ENCODE measurements at places on chromosomes 4 and X.

- DNase-seq, result no peak
Measured at GRCh38 chr4:25872851-25873631, 10.3 kb upstream of the SEL1L3 start.

- DNase-seq, result peak; percentile 51
Measured at GRCh38 chr4:73864365-73864764, 4.8 kb upstream of the CXCL1 start.

- DNase-seq, result no peak
Measured at GRCh38 chr4:77820649-77821561, 1.7 kb upstream of the CNOT6L start.

DNA sequence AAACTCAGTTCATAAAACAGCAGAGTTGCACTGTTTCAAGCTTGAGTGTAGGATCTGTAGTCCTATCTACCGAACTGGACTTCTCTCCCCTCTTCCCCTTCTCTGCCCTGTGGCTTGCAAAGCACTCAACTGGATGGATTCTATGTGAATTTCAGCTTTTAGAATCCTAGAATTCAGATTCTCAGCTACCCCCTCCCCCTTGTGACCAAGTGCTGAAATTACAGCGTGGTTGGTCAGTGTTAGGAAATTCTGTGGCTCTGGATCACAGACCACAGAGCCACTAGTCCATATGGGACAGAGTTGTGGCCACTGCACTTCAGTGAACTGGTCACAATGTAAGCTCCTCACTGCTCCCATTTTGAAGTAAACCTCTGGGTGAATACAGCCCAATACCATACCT, 64.6 kb upstream of the TRPC5 start:
- DNase-seq, result peak; percentile 38

GRCh38 chr4:56860781-56861180, 39.3 kb upstream of the SPINK2 start:
- DNase-seq, result no peak

DNA sequence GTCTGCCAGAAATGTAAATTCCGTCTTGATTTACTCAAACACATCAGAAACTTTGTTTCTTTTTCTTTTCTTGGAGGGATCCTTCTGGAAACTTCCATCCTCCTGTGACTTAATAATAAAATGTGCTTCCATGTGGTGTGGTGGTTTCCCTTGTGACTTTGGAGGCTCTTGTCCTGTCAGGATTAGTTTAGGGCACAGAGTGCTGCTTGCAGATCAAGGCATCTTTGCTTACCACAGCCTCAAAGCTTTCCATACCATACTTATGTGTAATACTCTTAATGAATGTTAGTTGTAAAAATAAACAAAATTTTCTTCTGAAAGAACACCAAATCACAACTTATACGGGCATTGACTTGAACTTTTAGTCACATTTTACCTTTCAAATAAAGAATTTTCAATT, 27.4 kb downstream of the GBA3 start:
- DNase-seq, result no peak

DNA sequence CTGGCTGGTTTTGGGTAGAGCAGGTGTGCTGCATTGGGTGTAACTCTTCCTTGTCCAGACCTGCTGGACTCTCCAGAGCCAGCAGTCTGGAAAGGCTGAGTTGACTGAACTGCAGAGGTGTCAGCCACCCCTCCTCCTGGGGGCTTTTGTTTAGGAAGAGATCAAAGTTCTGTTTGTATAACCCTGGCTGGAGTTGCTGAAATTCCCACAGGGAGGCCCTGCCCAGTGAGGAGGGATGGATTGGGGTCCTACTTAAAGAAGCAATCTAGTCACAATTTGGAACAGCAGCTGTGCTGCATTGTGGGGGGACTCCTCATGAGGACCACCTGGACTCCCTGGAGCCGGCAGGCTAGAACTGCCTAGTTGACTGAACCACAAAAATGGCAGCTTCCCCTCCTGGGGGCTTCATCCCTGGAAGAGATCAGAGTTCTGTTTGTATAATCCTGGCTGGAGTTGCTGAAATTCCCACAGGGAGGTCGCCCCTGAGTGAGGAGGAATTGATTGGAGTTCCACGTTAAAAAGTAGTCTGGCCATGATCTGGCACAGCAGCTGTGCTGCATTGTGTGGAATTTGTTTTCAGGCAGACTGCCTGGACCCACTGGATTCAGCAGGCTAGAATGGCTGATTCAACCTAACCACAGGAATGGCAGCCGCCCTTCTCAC, 264.9 kb upstream of the ZC4H2 start:
- no peak for DNase-seq

DNA sequence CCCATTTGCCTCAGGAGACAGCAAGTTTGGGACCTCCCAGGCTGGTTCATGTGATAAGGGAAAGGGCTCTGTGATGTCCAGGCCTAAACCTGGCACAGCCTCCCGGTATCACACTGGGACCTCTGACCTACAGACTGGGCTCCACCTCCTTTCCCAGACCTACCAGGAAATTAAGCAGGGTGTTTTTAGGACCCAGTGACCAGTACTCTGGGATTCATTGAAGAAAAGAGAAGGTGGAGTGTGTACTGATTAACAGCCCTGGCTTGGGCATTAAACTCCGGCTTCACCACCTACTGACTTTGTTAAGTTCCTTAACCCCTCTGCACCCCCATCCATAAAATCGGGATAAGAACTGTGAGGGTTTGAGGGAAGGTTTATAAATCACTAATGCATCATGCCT, 28.6 kb downstream of the ASB9 start:
- no peak for DNase-seq

DNA sequence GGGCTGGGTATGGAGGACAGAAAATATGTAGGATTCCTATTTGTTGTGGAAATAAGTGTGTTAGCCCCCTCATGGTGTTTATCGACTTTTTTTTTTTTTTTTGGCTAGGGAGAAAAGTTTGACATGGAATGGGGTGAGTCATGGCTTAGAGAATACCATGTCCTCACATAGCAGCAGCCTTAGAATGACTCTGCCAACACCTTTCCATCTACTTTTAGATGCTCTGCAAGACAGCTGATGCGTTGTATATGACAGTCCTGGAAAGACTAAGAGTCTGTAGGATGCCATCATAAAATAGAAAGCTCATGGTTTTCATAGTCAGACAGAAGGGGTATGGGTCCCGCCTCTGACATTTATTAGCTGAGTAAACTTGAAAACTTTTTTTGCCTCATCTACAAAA, 37.7 kb downstream of the MTTP start:
- no peak for DNase-seq

DNA sequence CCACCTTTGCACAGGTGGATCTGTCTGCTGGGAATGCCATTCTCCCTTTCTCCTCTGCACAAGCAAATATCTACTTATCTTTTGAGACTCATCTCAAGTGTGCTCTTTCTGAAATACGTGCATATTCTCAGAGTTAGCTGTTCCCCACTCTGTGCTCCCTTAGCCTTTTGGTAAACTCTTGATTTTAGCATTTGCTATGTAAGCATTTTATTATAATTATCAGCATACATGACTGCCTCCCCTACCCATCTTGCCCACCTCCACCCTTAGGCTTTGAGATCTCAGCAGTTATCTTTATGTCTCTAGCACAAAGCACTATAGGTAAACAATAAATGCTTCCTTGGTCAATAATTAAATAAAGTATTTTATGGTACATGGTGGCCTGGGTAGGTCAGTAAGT, 11.5 kb downstream of the DRP2 start:
- no peak for DNase-seq

DNA sequence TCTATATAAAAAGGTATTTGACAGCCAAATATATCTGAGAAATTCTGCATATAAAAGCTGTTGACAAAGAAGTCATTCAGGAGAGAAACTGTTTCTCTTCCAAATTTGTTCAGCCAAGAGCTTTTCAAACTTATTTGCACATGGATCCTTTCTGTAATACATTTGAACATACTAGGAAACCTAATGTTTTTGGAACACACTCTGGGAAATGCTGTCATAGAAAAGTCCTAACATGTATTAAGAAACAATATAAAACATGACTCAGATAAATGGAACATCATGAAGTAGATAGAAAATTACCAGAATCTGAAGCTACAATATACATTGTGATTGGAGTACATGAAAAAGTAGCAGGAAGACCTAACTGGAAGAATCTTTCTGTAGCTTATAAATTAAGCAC, 781.5 kb upstream of the EPHA5 start:
- DNase-seq, result no peak

DNA sequence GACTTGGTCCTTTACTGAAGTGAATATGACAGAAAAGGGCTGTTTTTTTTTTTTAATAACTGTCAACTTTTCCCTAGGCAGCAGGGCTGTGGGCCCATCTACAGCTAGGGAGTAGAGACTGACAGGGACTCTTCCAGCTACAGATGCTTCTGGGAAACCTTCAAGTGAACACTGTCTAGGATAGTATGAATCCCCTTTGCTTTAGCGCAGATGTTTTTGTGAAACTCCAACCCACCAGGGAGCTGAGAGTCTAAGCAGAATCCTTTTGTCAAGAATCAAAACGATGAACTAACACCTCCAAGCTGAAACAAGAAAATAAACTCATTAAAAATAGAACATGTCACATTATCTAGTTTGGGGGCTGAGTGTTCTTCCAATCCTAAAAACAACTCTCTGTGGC, 219.7 kb upstream of the FGF13 start:
- DNase-seq, result no peak

- DNase-seq, result no peak
Measured at GRCh38 chrX:15530318-15530717, 29.7 kb downstream of the BMX start.

- no peak for DNase-seq
Measured at GRCh38 chr4:10521424-10521823, 64.2 kb upstream of the ZNF518B start.

- no peak for DNase-seq
Measured at GRCh38 chr4:155941085-155941790, 12.4 kb downstream of the CTSO start.

DNA sequence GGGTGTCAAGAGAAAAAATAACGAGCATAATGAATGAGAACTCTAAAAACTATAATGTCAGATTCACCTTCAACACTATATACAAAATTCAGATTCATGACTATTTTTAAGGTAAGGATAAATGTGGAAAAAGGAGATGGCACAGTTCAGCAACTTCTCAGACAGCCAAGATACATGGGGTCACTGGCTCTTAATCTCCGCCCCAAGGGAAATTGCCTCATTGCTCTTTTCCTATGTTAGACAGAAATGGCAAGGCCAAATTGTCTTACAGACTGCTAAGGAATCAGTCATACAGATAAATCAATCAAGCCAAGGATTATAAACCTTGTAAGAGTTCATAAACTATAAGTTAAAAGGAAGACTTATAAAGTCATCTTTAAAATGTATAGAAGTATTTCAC, 183.4 kb downstream of the OPHN1 start:
- no peak for DNase-seq

GRCh38 chrX:137427816-137428215, 138.1 kb upstream of the ZIC3 start:
- peak; percentile 8 for DNase-seq

- DNase-seq, result no peak
Measured at GRCh38 chr4:98300706-98301105, 39.5 kb downstream of the RAP1GDS1 start.

DNA sequence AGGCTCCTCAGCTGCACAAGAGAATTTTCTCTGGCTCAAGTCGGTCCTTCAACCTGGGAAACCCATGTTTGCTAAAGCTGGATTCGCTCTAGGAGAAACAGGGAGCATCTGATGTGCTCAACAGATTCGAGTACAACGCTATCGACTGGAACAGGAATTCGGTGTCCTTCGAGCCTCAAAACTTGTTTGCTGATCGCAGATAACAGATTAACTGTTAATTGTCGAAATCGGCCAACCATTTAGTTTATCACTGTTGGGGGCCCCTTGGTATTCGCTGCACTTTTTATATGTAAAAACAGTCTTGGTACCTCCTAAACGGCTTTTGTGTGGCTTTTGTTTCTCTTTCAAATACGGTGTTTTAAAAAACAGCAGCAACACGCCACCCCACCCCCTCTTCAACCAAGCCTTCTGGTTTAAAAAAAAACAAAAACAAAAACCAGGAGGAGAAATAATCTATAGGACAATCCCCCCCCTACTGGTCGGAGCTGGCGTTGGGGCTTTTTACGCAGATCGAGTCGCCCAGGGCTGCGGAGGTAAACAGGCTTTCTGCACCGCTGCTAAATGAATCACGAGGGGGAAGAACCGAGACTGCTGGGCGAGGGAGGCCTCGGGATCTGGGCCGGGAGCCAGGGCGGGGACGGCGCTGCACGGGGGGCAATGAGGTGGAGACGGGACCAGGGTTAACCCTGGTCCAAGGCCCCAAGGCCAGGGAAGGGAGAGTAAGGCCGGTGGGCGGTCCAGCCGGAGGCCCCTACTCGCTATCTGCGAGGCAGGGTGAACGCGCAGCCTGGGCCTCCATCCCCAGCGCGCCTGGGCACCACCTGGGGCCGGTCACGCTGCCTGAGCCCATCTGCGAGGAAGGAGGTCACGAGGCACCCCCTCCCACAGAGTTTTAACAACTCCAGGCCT, 71.7 kb upstream of the BCOR start:
- no peak for DNase-seq

- no peak for DNase-seq
Measured at GRCh38 chr4:145324161-145324560, 143.8 kb upstream of the OTUD4 start.

DNA sequence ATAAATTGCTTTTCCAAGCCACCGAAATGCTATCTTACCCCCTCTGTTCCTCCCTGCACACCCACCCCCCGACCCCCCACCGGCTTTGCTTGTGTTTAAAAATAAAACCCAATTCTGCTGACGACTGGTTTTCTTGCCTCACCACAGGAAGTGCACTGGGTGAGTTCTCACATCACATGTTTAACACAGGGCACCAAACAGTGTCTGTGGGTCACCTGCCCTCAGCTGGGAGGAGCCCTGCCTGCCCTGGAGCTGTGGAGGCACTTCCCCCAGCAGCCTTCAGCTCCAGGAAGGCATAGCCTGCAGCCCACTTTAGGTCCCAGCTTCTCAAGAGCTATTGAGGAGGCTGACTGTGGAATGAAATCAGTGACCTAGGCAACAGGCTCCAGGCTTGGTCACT, 8.8 kb downstream of the TMEM255A start:
- peak; percentile 10 for DNase-seq

DNA sequence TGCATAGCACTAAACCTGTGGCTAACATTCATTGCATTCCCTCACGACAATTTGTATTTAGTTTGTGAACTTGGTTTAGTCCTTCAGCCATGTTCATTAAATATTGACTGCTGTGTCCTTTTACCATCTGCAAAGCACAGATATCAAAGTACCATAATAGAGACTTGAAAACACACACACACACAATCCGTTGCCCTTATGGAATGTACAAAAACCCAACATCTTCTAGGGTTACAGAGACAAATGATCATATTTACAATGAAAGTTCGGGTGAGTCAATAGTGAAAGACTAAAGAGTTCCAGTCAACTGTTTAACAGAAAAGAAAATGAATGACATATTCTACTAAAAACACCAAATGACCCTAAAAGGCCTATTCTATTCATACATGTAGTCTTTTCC, 50.8 kb upstream of the TXK start:
- DNase-seq, result no peak

DNA sequence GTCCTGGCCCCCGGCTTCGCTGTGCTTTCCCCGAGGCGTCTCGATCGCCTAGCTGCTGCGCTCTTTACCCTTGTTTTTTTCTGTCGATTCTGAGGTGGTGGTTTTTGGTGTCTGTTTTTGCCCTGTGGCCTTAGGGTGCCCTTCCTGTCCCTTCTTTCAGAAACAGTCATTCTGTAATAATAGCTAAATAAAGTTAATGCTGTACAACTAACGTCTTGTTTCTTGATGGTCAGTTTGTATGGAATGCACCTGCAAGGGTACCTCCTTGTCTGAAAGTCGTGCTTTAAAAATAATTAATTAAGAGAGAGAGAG, 686 bp downstream of the FIP1L1 start:
- no peak for DNase-seq

- DNase-seq, result no peak
Measured at GRCh38 chr4:147709999-147710398, 21.9 kb upstream of the ARHGAP10 start.

GRCh38 chr4:171117457-171117856, 695.7 kb upstream of the GALNTL6 start:
- no peak for DNase-seq
